Aorta (tissue), 5 donors: ENCODE measurements at places on chromosomes 3 and 15.

DNA sequence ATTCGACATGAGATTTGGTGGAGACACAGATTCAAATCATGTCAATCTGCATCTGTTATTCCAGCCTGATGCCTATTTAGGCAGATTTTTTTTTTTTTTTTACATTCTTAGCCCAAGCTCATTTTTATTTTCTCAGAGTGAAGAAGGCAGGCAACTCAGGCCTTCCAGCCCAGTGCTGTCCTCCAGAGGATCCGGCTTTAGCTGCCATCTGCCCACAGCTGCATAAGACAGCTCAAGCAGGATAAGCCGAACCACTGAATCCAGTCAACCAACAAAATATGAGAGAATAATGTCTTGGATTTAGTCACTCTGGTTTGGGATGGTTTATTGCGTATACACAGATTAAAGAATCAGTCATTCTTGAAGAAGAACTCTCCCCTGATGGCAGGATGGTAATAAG, 19.9 kb upstream of the COLQ start:
- no peak overlapping the region for H3K27ac ChIP-seq
- no peaks in the 10 kb centered on the region for H3K36me3 ChIP-seq
- no peak overlapping the region for H3K4me3 ChIP-seq

GRCh38 chr15:42193383-42193782, 14.7 kb downstream of the VPS39 start:
- H3K27me3 ChIP-seq, result no peaks in the 10 kb centered on the region
- H3K4me1 ChIP-seq, result no peaks in the 10 kb centered on the region
- no peak overlapping the region for H3K27ac ChIP-seq
- H3K36me3 ChIP-seq, result no peaks in the 10 kb centered on the region

DNA sequence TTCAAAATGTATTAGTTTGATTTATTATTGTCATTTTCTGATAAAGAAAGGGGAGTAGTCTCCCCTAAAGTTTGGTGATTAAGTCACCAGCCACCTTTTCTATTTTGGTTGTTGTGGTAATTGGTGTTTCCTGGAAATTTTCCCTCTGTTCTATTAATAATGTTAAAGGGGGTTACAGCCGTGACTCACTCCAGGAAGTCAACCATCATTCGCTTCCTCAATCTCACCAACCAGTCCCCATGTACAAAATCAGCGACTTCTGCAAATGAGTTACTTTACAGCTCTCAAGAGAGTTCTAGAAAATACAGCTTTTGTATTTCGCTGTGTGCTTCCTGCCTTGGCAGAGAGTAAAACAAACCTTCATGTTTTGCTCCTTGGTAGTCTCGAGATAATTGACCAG, 285.1 kb downstream of the LPP start:
- no peaks in the 10 kb centered on the region for H3K27me3 ChIP-seq
- no peak overlapping the region for H3K27ac ChIP-seq
- no peak overlapping the region for H3K4me3 ChIP-seq
- H3K36me3 ChIP-seq, result no peaks in the 10 kb centered on the region

GRCh38 chr3:77319711-77320110, 279.8 kb downstream of the ROBO2 start:
- H3K4me1 ChIP-seq, result peaks cover 2% of the 10 kb centered on the region
- H3K27me3 ChIP-seq, result no peaks in the 10 kb centered on the region
- H3K4me3 ChIP-seq, result no peak overlapping the region
- H3K36me3 ChIP-seq, result no peaks in the 10 kb centered on the region

DNA sequence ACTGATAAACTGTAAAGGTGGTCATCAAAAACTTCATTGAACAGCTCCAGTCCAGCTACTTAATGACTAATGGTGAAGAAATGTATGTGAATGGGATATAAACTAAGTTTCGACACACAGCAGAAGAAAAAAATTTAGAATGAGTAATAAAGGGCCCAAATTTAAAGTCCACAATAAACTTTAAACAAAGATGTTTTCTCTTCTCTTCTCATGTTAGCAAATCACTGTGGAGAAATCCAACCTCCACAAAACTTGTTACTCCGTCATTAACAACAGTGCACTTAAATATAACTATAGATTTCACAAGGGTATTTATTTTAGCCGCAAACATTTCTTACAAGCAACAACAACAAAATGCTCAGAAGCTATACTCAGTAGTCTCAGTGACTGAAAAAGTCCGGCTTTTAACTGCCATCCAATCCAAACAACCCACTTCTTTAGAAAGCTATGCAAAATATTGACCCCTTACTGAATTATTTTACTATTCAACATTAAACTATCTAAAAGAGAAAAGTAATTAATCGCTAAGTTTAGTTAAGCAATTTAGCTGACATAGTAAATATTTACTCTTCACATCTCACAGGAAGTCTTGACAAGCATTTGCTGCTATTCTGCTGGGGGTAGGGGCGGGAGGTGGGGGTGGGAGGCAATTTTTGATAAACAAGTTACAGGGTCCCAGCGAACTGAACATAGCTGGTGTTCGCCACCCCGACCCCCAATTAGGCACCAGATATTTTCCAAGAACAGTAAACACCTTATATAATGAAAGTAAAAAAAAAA, 2.4 kb downstream of the IGF2BP2 start:
- no peak for DNase-seq
- no peaks in the 10 kb centered on the region for H3K27me3 ChIP-seq
- no peaks in the 10 kb centered on the region for H3K36me3 ChIP-seq
- no peak overlapping the region for H3K4me3 ChIP-seq

DNA sequence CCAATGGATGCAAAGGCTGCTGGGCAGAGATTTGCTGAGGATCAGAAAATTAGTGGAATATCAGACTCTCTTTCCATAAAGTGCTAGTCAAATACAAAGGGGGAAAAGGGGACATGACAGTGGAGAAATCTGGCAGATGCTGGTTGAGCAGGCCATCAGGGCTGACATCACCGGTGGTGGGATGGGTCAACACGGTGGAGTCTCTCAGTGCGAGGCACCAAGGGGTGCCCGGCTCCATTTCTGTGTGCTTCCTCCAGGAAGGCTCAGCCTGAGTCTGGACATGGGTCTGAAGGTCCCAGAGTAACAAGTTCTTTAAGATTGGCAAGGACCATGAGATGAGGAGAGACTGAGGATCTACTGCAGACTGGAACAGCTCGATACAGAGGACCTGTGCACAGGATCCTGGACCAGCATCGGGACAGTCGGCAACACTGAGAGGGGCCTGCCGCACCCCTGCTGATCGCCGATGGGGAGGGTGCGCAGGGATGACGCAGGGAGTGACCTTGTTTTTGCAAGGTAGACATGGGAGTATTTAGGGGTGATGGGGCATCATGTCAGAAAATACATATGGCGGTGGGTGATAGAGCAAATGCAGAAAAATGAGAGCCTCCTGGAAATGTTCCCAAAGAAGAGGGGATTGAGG, 92.7 kb downstream of the SEC22A start:
- H3K4me3 ChIP-seq, result no peak overlapping the region
- no peak overlapping the region for H3K27ac ChIP-seq
- no peak for DNase-seq
- no peaks in the 10 kb centered on the region for H3K4me1 ChIP-seq

- H3K27me3 ChIP-seq, result no peaks in the 10 kb centered on the region
- no peak overlapping the region for H3K4me3 ChIP-seq
- no peak overlapping the region for H3K27ac ChIP-seq
- peaks cover 5% of the 10 kb centered on the region for H3K4me1 ChIP-seq
- H3K36me3 ChIP-seq, result no peaks in the 10 kb centered on the region
Measured at GRCh38 chr3:74561881-74562280, 52.6 kb downstream of the CNTN3 start.

- no peak overlapping the region for H3K4me3 ChIP-seq
- no peak overlapping the region for H3K27ac ChIP-seq
- no peak for DNase-seq
- no peaks in the 10 kb centered on the region for H3K27me3 ChIP-seq
- no peaks in the 10 kb centered on the region for H3K36me3 ChIP-seq
Measured at GRCh38 chr3:128491941-128492670, 895 bp downstream of the GATA2 start.

DNA sequence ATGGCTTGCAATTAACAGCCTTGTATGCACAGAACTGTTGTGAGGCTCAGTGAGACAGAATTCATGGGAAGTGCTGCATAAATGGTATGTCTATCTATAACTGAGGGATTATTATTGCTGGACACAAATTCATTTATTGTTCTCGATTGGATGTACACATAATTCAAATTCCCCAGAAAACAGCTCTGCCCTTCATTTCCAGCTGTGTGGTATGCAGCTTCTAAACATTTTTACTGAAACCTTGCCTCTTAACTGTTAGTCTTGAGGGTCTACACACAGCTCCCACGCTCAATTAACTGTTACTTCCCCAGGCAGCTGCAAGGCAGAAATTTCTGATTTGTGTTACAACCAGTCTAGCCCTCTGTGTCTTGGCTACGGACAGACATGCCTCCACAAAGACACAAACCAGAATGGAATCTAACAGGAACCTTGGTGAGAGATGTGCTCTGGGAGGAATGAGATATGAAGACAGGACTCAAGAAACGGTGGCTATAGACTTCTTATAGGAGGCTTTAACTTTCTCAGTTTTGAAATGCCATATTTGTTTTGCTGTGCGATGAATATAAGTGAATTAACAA, 139.7 kb upstream of the TBL1XR1 start:
- no peak overlapping the region for H3K4me3 ChIP-seq
- no peaks in the 10 kb centered on the region for H3K36me3 ChIP-seq
- peaks cover 9% of the 10 kb centered on the region for H3K4me1 ChIP-seq
- no peak for DNase-seq
- no peaks in the 10 kb centered on the region for H3K27me3 ChIP-seq
- H3K27ac ChIP-seq, result no peak overlapping the region

DNA sequence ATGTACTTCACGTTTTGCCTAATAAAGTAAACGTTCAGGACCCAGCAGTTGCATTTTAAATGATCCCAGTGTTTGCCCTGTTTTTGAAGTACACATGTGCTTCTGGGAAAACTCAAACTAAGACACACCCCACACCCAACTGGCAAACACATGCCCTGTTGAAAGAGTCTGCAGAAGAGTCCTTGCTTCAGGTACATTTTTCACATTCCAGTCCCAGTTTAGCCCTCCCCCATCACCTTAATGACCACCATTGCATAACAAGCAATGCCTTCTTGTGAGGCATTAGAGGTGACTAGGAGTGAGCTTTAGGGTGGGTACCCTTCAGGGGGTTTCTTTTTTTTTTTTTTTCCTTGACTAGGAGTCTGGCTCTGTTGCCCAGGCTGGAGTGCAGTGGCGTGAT, 322.3 kb downstream of the CNTN4 start:
- no peaks in the 10 kb centered on the region for H3K27me3 ChIP-seq
- H3K36me3 ChIP-seq, result no peaks in the 10 kb centered on the region
- H3K4me3 ChIP-seq, result no peak overlapping the region
- H3K27ac ChIP-seq, result no peak overlapping the region
- DNase-seq, result no peak

- H3K36me3 ChIP-seq, result no peaks in the 10 kb centered on the region
- H3K4me1 ChIP-seq, result no peaks in the 10 kb centered on the region
- no peak overlapping the region for H3K27ac ChIP-seq
- H3K27me3 ChIP-seq, result no peaks in the 10 kb centered on the region
- DNase-seq, result no peak
Measured at GRCh38 chr15:31292391-31293015, 34.1 kb upstream of the KLF13 start.

GRCh38 chr3:67662733-67663132, 8.3 kb upstream of the SUCLG2 start:
- no peaks in the 10 kb centered on the region for H3K27me3 ChIP-seq
- no peaks in the 10 kb centered on the region for H3K4me1 ChIP-seq
- no peaks in the 10 kb centered on the region for H3K36me3 ChIP-seq

GRCh38 chr3:72065236-72065635, 280.3 kb upstream of the PROK2 start:
- no peak overlapping the region for H3K27ac ChIP-seq
- H3K27me3 ChIP-seq, result peaks cover 2% of the 10 kb centered on the region
- H3K4me1 ChIP-seq, result no peaks in the 10 kb centered on the region
- no peak for DNase-seq

DNA sequence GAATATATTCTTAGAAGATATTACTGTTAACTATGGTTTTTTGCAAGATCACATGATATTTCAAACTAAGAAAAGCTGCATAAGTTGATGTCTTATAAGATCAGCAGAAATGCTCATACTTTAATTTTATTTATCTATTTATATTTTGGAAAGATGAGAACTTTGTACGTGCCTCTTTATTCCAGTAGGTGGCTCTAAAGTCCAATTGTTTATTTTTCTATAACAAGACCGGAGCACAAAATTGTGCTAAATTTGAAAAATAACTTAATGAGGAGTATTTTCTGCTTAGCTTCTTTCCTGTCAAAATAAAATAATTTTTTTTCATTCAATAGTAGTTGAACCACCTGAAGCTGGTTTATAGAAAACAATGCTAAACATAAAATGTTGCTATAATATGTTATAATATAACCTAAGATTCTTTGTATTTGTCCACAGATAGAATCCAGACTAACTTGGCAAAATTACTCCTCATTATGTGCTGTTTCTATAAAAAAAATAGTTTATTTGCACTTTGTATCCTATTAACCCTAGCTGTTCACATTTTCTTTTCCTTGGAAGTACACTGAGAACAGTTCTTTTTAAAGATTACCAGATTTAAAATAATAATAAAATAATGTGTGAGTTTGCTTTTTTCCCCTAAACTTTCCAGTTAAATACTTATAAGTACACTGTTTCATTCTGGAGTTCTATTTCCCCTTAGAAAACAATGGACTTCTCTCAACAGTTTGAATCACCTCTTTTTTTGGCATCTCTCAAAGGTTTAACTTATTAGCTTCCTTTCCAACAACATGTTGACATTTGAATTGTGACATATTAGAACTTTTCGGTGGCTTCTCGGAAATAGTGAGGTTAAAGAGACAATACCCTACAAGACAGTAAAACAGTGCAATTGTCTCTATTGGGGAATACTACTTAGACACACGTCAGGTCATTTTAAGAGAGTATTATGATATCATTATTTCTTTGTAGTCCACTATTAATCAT, 530.0 kb downstream of the MECOM start:
- no peaks in the 10 kb centered on the region for H3K36me3 ChIP-seq
- H3K27me3 ChIP-seq, result no peaks in the 10 kb centered on the region
- DNase-seq, result no peak

DNA sequence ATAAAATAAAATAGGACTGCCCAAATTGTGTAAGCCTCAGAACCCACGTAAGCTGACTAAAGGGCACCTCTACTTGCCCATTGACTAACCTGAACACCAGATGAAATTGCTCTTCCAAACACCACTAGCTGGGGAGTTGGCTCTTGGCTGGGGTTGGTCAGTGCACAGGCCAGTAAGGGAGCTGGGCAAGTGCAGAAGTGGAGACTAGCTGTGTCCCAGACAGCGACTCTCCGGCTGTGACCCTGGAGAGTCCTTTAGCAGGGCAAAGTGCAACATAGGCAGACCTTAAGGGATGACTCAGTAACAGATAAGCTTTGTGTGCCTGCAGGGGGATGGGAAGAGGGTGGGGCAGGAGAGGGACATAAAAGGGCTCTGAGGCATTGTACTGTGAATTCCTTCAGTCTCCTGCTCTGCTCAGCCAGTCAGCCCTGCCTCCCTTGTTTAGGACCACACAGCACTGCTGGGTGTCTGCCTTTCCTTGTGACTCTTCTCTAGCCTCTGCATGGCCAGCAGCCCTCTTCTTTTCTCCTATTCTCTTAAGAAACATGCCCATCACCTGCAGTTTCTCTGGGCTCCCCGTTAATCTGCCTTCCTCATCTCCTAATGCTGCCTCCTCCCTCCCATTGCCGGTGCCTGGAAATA, 13.2 kb downstream of the NR1I2 start:
- DNase-seq, result no peak
- no peaks in the 10 kb centered on the region for H3K27me3 ChIP-seq
- H3K36me3 ChIP-seq, result no peaks in the 10 kb centered on the region
- H3K4me1 ChIP-seq, result no peaks in the 10 kb centered on the region
- no peak overlapping the region for H3K4me3 ChIP-seq
